ENCODE measurements at places on chromosomes 5 and 9.

- no peak for DNase-seq
Observed at GRCh38 chr5:173056783-173057061, 570 bp downstream of the CREBRF start.

DNA sequence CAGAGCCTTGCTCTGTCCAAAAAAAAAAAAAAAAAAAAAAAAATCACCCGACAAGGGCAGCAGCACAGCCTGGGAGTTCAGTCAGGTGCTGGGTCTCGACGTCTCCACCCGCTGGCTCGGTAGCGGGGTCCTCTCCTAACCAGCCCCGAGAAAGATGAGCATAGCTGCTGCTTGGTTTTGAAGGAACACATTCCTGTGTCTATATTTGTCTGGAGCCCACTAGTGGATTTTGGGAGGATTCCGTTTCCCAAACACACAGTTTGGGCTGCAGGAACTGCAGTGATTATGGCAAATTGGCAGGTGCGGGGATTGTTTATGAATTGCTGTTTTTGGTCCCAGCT is 1.2 kb downstream of the OTULINL start:
- DNase-seq = no peak

- DNase-seq = no peak
Observed at GRCh38 chr9:2493529-2493928, 128.1 kb upstream of the VLDLR start.

DNA sequence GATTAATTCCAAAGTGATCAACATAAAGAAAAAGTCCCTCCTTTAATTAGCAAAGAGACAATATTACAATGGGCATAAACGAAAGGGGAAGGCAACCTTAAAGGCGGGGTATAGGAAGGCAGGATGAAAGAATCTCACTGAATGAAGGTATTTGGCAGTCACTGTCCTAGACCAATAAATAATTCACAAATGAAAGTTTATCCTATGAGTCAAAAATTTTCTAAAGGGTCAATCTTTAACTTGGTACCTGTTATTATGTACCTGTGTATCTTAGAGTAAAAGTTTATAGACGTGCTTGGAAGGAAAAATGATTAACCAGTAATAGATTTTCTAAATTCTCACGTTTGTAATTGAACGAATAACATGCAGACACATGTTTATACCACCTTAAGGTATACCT is 945.8 kb upstream of the DMAC1 start:
- no peak for DNase-seq

GRCh38 chr5:134738963-134739661 is 764 bp downstream of the CAMLG start:
- peak; percentile 0 for DNase-seq

DNA sequence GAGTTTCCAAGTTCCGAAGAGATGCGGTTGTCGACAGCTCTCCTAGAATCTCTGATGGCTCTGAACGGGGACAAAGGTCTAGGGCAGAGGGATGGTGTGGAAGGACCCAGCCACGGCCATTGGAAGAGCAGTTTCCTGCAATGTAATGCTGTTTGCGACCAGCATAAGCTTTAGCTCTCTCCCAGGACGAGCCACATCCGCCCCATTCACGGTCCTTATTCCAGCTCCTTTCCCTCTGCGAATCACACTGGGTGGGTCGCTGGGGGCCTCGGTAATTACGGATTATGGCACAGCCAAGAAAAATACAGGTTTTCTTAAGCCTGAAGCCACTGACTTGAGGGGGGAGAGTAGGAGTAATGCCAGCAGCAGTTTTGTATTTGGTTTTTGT is 22.7 kb downstream of the ANXA2R start:
- peak; percentile 31 for DNase-seq

DNA sequence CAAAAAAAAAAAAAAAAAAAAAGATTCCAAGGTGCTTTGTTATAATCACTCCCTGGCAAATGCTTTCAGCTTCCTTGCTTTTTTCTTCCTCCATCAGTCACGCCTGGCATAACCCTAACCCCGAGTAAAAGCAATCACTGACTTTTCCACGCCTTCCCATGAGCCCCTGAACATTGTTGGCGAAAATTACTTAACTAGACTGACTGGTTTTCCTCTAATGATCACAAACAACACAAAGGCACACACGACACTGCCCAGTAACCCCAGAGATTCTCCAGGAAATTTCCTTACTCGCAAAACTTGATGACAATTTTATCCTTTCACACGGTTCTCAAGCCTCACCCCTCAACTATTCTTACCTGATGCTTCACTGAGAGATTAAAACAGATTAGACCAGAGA is 11.4 kb upstream of the PTGR1 start:
- no peak for DNase-seq

DNA sequence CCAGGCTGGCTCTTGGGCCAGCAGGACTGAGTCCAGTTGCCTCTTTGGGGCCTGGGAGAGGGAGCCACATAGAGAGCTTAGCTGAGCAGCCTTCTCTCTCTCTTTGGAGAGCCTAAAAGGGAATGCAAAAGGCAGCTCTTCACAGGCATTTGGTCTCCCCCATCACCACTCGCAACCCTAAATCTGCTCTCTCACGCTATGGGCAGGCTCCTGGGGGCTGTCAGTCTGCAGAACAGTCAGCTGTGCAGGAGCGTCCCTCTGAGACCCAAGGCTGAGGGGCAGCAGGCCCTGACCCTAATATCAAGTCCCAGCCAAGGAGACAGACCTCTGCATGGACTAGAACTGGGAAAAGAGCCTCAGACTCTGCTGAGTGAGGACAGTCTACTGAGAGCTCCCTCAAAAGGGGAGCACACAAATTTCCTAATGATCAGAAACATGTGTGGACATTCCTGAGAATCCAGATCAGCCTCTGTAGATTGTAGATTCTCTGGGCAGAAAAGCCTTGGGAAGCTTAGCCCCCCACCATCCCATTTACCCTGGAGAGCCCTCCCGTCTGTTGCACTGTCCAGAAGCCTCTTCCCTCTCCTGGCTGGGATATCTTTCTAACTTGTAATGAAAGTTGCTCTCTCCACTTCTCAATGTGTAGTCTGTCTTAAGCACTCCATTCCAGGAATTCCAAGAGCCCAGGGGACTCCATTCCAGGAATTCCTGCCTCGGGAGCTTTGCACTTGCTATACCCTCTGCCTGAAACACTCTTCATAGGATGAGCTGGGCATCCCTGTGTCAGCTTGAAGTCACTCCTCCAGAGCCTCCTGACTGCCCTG is 79.4 kb downstream of the FAM114A2 start:
- DNase-seq = no peak

GRCh38 chr9:27714388-27714787 is 141.1 kb upstream of the C9orf72 start:
- DNase-seq = no peak

DNA sequence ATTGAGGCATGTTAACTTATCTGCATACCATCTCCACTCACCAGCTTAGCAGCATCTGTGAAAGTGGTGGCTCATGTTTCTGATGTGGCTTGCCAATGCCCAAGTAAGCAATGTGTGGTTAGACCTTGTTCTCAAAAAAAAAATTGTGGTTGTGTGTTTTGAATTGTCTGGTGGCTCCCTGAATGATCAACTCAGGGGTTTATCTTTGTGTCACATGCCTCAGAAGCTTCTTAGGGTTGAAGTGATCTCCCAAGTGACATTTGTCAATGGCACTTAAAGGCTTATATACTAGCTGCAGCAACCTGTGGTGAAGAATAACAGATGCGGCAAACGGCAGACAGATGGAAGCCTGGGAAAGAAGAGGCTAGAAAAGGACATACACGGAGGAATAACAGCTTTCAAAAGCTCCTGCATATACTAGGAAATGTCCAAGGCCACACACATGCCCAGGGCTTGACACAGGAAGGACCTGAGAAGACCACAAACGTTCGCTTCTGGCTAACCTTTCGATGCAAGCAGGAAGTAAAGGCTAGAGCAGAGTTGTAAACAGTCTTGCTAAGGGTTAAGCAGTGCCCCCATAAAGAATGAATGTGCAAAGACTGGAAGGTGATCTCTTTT is 42.2 kb upstream of the FSD1L start:
- no peak for DNase-seq

All from DMS153 (cell line).